ENCODE measurements at places on chromosomes 6 and 20.

- no peak for DNase-seq
Observed at GRCh38 chr20:61184194-61184593, 67.9 kb upstream of the CDH4 start.

DNA sequence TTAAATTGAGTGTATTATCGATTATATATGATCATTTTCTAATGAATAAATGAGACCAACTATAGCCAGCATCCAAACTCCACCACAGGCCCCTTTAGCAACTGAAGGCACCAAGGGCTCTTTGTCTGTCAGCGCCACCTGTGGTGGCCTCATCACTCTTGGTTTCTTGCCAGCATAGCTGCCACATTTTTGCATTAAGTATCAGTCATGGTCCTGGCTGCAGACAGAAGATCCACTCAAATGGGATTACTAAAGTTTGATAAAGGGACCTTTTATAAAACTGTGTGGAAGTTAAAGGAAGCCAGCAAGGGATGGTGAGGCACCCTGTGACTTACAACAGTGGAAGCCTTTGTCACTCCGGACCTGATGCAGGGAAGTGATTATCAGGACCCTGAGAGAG lies 162.9 kb downstream of the C6orf118 start:
- DNase-seq: no peak

DNA sequence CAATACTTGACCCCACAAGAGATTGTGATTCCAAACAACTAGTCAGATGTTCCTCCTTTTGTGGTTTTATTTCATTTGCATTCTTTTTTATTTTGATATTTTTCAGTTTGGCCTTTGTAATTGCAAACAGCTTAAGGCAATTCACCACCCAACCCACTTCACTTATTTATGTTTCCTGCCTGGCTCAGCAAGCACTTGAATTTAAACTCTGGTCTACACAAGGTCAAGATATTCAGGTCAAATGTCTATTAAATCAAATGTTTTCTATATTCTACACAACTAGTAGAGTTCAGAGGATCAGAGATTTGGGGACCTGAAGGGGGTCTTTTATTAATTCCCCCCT lies 100.1 kb downstream of the SGK1 start:
- no peak for DNase-seq

- no peak for DNase-seq
Observed at GRCh38 chr6:143441010-143441409, 9.5 kb downstream of the ADAT2 start.

- no peak for DNase-seq
Observed at GRCh38 chr6:103797738-103798137, 1062.0 kb downstream of the HACE1 start.

GRCh38 chr20:22490287-22491193 lies 93.8 kb downstream of the FOXA2 start:
- no peak for DNase-seq

GRCh38 chr20:8914421-8914820 lies 154.5 kb upstream of the PLCB4 start:
- no peak for DNase-seq

GRCh38 chr6:6090861-6091607 lies 84.3 kb upstream of the NRN1 start:
- DNase-seq: no peak

DNA sequence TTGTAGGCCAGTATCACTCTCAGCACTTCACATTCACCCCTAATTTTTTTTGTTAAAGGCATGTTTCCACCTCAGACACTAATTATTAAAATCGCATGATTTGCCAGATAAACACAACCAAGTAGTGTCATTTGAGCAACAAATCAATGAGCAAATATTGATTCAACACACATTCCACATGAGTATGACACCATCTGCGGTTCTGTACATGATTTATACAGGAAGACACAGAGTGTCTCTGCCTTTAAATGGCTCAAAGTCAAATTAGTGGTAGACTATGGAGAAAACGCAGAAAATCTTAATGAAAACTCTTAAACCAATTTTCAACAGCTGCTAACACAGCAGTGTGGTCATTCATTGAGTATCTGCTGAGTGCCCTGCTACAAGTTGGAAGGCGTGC lies 300.2 kb downstream of the SOX4 start:
- no peak for DNase-seq

- DNase-seq: no peak
Observed at GRCh38 chr6:28211840-28212509, 13.1 kb upstream of the ZSCAN9 start.

DNA sequence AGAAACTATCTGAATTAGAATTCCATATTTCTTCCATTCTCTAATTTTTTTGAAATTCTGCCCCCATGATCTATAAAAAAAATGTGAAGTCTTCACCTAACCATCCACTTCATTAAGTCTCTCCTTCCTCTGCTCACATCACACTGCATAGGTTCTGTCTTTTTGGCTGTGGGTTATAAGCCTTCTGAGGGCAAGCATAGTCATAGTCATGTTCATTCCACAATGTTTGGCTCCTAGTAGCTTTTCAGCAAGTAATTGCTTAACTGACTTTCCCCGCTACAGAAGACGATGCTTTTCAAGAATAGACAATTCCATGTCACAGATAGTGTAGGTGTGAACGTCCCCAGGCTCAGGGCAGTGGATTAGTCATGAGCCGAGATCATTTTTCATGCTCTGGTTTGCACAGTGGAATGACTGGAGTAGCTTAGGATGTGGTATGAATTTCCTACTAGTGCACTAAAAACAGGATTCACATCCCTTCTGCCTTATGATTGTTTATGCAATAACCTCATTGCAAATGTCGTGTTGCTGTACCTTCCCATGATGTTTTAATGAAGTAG lies 29.1 kb downstream of the WRNIP1 start:
- DNase-seq: no peak

GRCh38 chr6:16286151-16286522 lies 47.8 kb downstream of the GMPR start:
- peak; percentile 37 for DNase-seq

- no peak for DNase-seq
Observed at GRCh38 chr20:46708172-46708860, 1.1 kb upstream of the SLC2A10 start.

Data from C1 segment of cervical spinal cord (tissue), 14 donors.